ENCODE measurements at places on chromosomes 7 and 10. TPM values are rescaled to one million over a fixed set of nuclear protein-coding genes. Genes with fewer than 3 reads are reported as not detected.

ANKRD7 gene
- 0.41 TPM for total RNA-seq

DNA sequence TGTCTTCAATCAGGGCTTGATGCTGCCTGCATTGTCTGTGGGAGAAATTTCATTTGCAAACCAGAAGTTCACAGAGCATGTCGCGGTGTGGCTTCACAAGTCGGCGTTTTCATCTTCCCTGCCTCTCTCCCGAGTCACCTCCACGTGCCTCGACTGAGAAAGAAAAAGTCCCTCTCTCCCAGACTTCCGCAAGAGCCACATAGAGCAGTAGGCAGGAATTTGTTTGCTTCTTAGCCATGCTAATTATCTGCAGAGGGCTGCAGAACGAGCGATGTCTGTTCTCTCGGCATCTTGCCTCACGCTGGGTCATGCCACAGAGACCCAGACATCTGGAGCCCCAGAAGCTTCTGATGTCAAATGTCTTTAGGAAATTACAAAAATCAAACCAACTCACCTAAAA lies 272.2 kb downstream of the TCF7L2 start:
- peaks cover 10% of the 10 kb centered on the region for H3K4me1 ChIP-seq
- H3K36me3 ChIP-seq = no peaks in the 10 kb centered on the region
- no peak for DNase-seq

GRCh38 chr7:88818552-88818951 lies 23.0 kb upstream of the TEX47 start:
- no peaks in the 10 kb centered on the region for H3K36me3 ChIP-seq
- H3K27me3 ChIP-seq = no peaks in the 10 kb centered on the region
- DNase-seq = no peak
- no peaks in the 10 kb centered on the region for H3K4me1 ChIP-seq
- H3K4me3 ChIP-seq = no peak overlapping the region

DNA sequence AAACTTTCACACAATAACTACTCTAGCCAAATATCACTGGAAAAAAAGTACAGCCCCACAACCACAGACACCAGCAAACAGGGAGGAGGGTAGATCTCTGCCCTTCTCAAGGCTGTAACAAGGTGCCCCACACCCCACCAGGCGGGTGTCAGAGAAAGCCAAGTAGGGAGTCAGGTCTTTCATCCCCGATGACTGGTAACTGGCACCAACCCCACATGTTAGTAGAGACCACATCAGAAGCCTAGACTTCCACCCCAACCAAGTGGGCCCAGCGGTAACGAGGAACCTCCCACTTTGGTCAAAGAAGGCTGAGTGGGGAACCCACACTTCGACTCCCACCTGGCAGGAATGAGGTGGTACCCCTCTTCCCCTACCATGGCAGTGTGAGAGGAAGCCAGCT lies 16.4 kb upstream of the RUFY2 start:
- H3K27ac ChIP-seq = no peak overlapping the region
- no peaks in the 10 kb centered on the region for H3K27me3 ChIP-seq
- no peak overlapping the region for H3K4me3 ChIP-seq
- H3K36me3 ChIP-seq = peaks cover 9% of the 10 kb centered on the region
- no peaks in the 10 kb centered on the region for H3K4me1 ChIP-seq

GRCh38 chr7:81394029-81394428 lies 375.8 kb downstream of the HGF start:
- H3K4me3 ChIP-seq = no peak overlapping the region
- H3K4me1 ChIP-seq = no peaks in the 10 kb centered on the region
- no peaks in the 10 kb centered on the region for H3K27me3 ChIP-seq
- no peak for DNase-seq
- no peaks in the 10 kb centered on the region for H3K36me3 ChIP-seq

DNA sequence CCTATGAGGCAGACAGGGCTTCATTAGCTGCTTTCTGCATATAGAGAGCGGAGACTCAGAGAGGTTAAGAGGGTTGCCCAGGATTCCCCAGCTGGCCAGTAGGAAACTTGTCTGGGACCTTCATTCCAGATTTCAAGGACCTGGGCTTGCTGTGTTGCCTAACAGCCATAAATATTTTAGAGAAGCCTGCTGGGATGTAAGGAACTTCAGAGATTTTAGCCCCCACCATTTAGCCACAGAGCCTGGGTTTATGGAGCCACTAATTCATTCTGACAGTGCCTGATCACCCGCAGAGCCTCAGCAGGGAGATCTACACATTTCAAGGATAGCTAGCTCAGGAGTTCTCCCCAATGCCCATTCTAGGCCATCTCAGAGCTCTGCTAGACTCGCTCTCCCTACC lies 56.6 kb upstream of the TRUB1 start:
- no peaks in the 10 kb centered on the region for H3K36me3 ChIP-seq
- H3K4me3 ChIP-seq = no peak overlapping the region
- peaks cover 11% of the 10 kb centered on the region for H3K4me1 ChIP-seq
- no peaks in the 10 kb centered on the region for H3K27me3 ChIP-seq

GRCh38 chr7:29189743-29190201 lies 4.8 kb upstream of the CHN2 start:
- no peak overlapping the region for H3K27ac ChIP-seq
- peaks cover 3% of the 10 kb centered on the region for H3K4me1 ChIP-seq
- peak; percentile 6 for DNase-seq
- H3K27me3 ChIP-seq = peaks cover 41% of the 10 kb centered on the region

BMS1 gene
- total RNA-seq = 26.3 TPM

GRCh38 chr7:65972976-65973375 lies 9.0 kb downstream of the GUSB start:
- H3K4me1 ChIP-seq = no peaks in the 10 kb centered on the region
- peaks cover 10% of the 10 kb centered on the region for H3K36me3 ChIP-seq
- DNase-seq = no peak
- no peaks in the 10 kb centered on the region for H3K27me3 ChIP-seq

RNF32 gene
- 2.7 TPM for total RNA-seq

STAM gene
- 43.0 TPM for total RNA-seq

- no peak overlapping the region for H3K4me3 ChIP-seq
- H3K27ac ChIP-seq = no peak overlapping the region
- peaks cover 6% of the 10 kb centered on the region for H3K4me1 ChIP-seq
Measured at GRCh38 chr10:124640538-124641231, 103.5 kb downstream of the FAM53B start.

DNA sequence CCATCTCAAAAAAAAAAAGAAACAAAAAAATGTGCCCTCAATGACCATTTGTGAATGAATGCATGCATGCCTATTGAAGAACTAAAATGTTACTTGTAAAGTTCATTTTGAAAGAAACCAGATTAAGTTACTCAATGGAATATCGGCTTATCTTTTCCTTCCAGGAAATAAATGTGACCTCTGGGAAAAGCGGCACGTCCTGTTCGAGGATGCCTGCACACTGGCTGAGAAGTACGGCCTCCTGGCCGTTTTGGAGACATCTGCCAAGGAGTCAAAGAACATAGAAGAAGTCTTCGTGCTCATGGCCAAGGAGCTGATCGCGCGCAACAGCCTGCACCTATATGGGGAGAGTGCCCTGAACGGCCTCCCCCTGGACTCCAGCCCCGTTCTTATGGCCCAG lies 21.9 kb downstream of the RAB19 start:
- H3K4me3 ChIP-seq = no peak overlapping the region
- H3K36me3 ChIP-seq = no peaks in the 10 kb centered on the region
- no peak for DNase-seq
- no peaks in the 10 kb centered on the region for H3K4me1 ChIP-seq
- peaks cover 10% of the 10 kb centered on the region for H3K27me3 ChIP-seq

- H3K27me3 ChIP-seq = no peaks in the 10 kb centered on the region
- no peak overlapping the region for H3K4me3 ChIP-seq
- DNase-seq = no peak
- peaks cover 21% of the 10 kb centered on the region for H3K4me1 ChIP-seq
- H3K27ac ChIP-seq = no peak overlapping the region
- no peaks in the 10 kb centered on the region for H3K36me3 ChIP-seq
Measured at GRCh38 chr10:62426600-62426999, 52.4 kb downstream of the ZNF365 start.

GRCh38 chr7:136958016-136958415 lies 89.6 kb downstream of the CHRM2 start:
- no peaks in the 10 kb centered on the region for H3K36me3 ChIP-seq
- peaks cover 27% of the 10 kb centered on the region for H3K4me1 ChIP-seq
- no peak overlapping the region for H3K27ac ChIP-seq
- no peaks in the 10 kb centered on the region for H3K27me3 ChIP-seq
- no peak overlapping the region for H3K4me3 ChIP-seq

GRCh38 chr7:14902589-14903067 lies at the start of gene DGKB:
Gene DGKB (minus strand): TSS chr7:14902751.
- H3K36me3 ChIP-seq = no peaks in the 10 kb centered on the region
- peak; percentile 36 for DNase-seq
- H3K27me3 ChIP-seq = peaks cover 4% of the 10 kb centered on the region
- no peak within 1 kb of the TSS for H3K27ac ChIP-seq

CYP2E1 gene
- 2.2 TPM for total RNA-seq

- peak; percentile 40 for DNase-seq
- no peak overlapping the region for H3K4me3 ChIP-seq
- no peaks in the 10 kb centered on the region for H3K27me3 ChIP-seq
- H3K4me1 ChIP-seq = no peaks in the 10 kb centered on the region
Measured at GRCh38 chr7:112112822-112113255, 93.4 kb downstream of the DOCK4 start.

NRAP gene
- total RNA-seq = not detected

PRKAR2B gene
- total RNA-seq = 7.6 TPM

GHRHR gene
- not detected for total RNA-seq

DNA sequence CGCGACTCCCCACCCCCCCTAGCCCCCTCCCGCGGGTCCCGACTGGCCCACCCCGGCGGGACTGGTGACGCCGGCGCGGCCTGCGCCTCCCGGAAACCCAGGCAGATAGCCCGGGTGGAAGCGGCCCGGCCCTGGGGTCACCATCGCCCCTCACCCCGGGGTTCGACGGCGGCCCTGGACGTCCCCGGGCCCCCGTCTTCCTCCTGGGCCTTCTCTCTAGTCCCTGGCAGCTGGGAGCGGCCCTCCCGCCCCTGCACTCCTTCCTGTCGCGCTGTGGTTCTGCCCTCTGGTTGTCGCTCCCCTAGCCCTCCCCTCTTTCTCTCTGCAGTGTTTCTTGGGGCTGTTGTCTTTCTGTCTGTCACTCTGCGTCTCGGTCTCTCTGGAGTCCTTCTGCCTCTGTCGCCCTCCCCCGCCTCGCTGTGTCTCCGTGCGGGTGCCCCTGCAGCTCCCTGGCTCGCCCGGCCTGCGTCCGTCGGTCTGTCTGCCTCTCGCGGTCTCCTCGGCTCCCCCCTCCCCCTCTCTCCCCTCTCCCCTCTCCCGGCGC lies 90.5 kb upstream of the PAX2 start:
- no peaks in the 10 kb centered on the region for H3K4me1 ChIP-seq
- H3K4me3 ChIP-seq = no peak overlapping the region
- H3K27me3 ChIP-seq = peaks cover 63% of the 10 kb centered on the region
- H3K27ac ChIP-seq = no peak overlapping the region
- no peak for DNase-seq

GRCh38 chr10:122296363-122297120 lies 25.4 kb downstream of the BTBD16 start:
- H3K27me3 ChIP-seq = no peaks in the 10 kb centered on the region
- peaks cover 9% of the 10 kb centered on the region for H3K4me1 ChIP-seq
- no peaks in the 10 kb centered on the region for H3K36me3 ChIP-seq
- DNase-seq = no peak
- no peak overlapping the region for H3K4me3 ChIP-seq
- H3K27ac ChIP-seq = no peak overlapping the region

DNA sequence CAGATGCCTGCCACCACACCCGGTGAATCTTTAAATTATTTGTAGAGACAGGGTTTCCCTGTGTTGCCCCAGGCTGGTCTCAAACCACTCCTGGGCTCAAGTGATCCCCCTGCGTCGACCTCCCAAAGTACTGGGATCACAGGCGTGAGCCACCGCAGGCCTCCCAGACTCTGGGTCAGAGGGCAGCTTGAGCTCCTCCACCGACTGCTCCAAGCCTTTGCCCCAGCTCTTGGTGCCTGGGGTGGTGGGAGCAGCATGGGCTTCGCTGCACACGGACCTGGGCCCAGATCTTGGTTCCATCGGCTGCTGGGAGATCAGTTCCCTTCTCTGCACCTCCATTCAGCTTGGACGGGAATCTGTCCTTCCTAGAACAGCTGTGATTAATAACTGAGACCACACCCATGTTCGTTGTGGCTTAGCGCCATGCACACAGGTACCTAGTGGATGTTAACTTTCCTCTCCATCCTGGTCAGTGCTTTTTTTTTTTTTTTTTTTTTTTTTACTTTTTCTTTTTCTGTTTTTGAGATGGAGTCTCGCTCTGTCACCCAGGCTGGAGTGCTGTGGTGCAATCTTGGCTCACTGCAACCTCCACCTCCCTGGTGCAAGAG lies 125.3 kb downstream of the CUX1 start:
- no peaks in the 10 kb centered on the region for H3K36me3 ChIP-seq
- no peaks in the 10 kb centered on the region for H3K27me3 ChIP-seq
- H3K4me1 ChIP-seq = peaks cover 25% of the 10 kb centered on the region
- no peak overlapping the region for H3K4me3 ChIP-seq
- DNase-seq = no peak
- no peak overlapping the region for H3K27ac ChIP-seq

DNA sequence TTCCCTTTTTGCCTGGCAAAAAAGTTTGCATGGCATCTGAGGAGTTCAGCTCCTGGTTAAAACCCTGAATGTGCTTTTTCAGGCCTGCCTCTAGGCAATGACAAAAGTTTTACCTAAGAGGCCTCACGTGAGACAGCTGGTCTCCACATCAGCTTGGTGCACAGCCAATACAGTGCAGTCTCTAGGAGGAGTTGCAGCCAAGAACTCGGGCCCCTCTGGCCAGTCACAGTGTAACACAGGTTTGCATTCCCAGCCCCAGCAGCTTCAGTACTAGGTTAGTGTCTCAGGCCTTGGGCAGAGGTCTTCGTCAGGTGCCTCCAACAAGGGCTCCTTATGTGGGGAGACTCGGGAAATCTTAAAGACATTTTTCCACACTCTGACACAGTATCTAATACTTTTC lies 771.7 kb downstream of the SORCS1 start:
- H3K27me3 ChIP-seq = no peaks in the 10 kb centered on the region
- H3K4me1 ChIP-seq = no peaks in the 10 kb centered on the region
- no peak overlapping the region for H3K4me3 ChIP-seq
- no peaks in the 10 kb centered on the region for H3K36me3 ChIP-seq

DNA sequence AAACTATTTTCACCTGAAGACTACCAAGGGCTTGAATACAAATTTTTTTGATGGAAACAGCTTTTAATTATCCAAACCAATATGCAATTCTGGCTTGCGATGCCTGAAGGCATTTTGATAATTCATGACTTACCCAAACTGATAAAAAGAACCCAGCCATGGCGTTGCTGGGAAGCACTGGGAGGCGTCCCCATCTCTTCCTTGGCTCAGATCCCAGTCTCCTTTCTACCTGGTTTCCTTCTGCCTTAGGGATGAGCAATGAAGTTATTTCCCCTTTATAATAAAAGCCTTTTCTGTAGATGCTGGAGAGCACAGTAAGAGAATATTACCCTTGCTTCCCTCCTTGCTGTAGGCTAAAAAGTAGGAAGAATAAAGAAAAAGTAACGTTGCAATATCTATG lies 129.1 kb upstream of the ANK3 start:
- no peaks in the 10 kb centered on the region for H3K27me3 ChIP-seq
- no peaks in the 10 kb centered on the region for H3K36me3 ChIP-seq
- no peak for DNase-seq

- no peaks in the 10 kb centered on the region for H3K27me3 ChIP-seq
- no peaks in the 10 kb centered on the region for H3K4me1 ChIP-seq
- no peaks in the 10 kb centered on the region for H3K36me3 ChIP-seq
- DNase-seq = no peak
- H3K4me3 ChIP-seq = no peak overlapping the region
Measured at GRCh38 chr7:132491391-132491945, 84.8 kb downstream of the PLXNA4 start.
